GOT3 (cell line): ENCODE measurements at places on chromosomes 1 and 21.

- no peak for DNase-seq
Measured at GRCh38 chr1:32771561-32772280, 45.4 kb downstream of the YARS1 start.

DNA sequence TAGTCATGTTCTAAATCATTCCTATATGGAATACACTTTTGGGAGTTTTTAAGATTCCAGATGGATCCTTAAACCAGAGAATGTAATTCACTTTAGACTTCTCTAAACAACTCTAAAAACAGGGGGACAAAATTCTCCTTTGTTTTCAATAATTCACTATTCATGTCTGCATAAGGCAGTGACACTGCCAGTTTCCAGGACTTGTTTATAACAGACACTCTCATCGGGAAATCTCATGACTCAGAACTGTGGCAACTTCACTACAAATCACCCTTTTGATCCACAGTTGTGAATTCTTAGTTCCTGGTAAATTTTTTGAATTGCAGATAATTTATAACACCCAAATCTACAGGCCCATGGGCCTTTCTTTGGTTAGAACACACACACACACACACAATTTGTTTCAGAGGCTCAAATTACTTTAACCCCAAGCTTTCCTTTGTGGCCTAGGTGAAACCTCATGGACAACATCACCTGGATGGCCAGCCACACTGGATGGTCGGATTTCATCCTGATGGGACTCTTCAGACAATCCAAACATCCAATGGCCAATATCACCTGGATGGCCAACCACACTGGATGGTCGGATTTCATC, at the start of gene OR2T4:
Gene OR2T4 (plus strand): TSS at position 545 of the 595 bp plus-strand sequence. CDS start 0 bp downstream, at position 545.
- no peak for DNase-seq

DNA sequence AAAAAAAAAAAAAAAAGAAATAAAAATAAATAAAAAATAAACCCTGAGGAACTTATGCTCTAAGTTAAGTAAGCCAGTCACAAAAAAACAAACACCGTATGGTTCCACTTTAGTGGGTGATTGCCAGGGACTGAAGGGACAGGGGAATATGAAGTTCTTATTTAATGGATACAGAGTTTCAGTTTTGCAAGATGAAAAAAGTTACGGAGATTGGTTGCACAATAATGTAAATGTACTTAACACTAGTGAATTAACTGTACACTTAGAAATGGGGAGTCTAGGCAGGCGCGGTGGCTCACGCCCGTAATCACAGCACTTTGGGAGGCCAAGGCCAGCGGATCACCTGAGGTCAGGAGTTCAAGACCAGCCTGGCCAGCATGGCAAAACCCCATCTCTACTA, 111.4 kb downstream of the ASH1L start:
- DNase-seq, result no peak

- no peak for DNase-seq
Measured at GRCh38 chr1:32990887-32991286, 26.3 kb upstream of the RNF19B start.

- DNase-seq, result no peak
Measured at GRCh38 chr1:174079796-174080195, 57.6 kb upstream of the RC3H1 start.

DNA sequence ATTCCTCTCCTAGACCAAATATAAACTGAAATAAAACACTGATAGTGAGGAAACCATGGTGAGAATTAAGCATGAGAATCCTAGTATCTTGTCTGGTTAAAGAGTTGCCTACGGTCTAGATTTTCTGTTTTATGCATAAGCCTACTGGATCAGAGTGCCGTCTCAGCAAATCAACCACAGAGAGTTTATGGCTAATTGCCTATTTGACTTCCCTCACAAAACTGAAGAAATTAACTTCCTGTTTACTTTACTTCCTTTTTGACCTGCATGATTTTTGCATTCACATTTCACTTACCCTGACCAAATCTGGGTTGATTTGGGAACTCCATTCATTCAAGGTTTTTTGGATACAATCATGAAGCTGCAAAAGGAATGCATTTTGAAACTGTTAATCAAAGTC, 5.0 kb downstream of the GCLM start:
- no peak for DNase-seq

- DNase-seq, result no peak
Measured at GRCh38 chr1:203751051-203751450, 13.9 kb upstream of the LAX1 start.

- no peak for DNase-seq
Measured at GRCh38 chr1:3166206-3166918, 97.4 kb downstream of the PRDM16 start.

GRCh38 chr1:171468120-171468750, 17.1 kb upstream of the PRRC2C start:
- DNase-seq, result no peak

- no peak for DNase-seq
Measured at GRCh38 chr1:118132000-118132399, 53.0 kb downstream of the SPAG17 start.

- DNase-seq, result no peak
Measured at GRCh38 chr1:12769976-12770505, 3.5 kb upstream of the PRAMEF12 start.

DNA sequence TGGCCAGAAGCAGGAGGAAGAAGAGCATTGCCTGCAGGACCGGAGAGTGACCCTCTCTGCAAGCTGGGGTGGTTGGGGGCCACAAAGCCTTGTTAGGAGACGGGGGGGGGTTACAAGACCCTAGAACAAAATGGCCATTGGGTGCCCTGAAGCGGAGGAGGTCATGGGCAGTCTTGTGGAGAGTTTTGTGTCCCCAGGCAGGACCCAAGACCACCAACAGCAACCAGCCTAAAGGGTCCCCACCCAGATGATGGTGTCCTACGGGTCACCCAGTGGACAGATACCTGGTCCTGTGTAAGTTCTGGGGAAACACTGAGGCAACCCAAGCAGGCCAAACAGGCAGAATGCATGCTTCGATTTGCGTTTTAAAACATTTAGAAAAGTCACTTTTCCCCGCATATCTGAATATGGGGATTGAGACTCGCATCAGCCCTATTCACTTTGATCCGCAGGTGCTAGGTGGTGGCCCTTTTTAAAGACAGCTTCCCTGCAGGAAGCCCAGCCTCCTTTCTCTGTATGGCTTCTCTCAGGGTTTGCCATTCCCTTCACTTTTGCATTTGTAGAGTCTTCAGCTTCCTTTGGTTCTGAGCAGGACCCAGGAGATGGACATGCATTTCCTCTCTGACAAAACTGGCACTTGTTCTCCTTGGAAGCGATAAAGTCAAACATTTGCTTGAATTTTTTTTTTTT, 21.1 kb downstream of the GNG4 start:
- DNase-seq, result no peak

- no peak for DNase-seq
Measured at GRCh38 chr1:116982319-116983004, 19.1 kb upstream of the CD101 start.

- DNase-seq, result no peak
Measured at GRCh38 chr1:197732187-197732586, 43.1 kb downstream of the DENND1B start.

DNA sequence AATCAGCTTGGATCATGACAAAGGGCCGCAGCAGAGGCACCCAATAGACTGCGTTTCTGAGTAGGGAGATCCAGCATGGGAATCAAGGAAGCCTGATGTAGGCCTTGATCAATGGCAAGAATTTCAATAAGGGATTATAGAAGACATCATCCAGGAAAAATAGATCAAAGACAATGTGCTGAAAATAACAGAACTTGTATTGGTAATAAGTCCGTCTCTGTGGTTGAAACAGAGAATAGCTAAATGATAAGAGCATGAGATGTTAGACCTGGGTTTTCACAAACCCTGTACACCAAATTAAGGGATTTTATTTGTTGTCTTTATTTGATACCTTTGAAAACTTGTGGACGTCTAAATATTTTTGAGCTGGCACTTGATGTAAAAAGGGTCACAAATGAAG, 228.0 kb upstream of the SGIP1 start:
- DNase-seq, result no peak

- DNase-seq, result no peak
Measured at GRCh38 chr1:208209286-208209685, 34.9 kb downstream of the PLXNA2 start.

DNA sequence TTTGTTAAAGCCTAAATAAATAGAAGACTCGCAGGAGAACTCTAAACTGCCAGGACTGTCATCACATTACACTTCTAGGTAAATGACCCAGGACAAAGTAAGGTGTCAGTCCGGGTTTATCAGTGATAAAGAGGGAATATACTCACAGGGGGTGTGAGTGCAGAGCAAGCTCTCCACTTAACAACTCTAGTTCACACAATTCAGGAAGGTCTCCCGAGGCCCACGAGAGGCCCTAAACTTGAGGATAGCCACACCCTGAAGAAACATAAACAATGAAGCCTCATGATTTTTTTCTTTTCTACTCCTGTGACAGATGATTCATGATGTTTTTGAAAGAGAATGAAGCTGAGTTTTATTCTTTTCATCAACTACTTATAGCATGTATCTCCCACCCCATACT, 65.6 kb upstream of the EXO1 start:
- DNase-seq, result no peak

- DNase-seq, result no peak
Measured at GRCh38 chr1:14112613-14113012, 412.6 kb downstream of the PRDM2 start.

DNA sequence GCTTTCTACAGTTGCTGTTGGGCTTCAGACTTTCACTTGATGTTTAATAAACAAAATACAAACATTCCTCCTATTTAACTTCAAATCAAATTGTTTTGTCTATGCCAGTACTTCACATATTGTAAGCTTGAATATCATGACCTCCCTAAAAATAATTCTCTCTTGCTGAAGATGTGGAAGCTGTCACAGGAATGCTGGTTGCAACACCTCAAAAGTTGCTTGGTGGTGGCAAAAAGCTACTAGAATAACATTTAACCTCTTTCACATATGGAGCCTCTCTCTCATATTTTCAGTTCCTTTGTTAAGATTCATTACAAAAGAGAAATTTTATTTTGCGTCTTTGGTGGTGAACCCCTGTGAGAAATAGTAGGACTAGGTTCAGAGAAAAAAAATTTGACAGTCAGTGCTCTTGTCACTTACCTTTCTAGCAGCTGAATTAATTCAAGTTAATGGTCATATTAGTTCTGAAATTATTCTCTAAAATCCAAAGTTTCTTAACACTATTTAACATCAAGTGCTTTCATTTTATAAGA, 25.5 kb upstream of the F13B start:
- no peak for DNase-seq

- no peak for DNase-seq
Measured at GRCh38 chr1:161313554-161314200, 504 bp upstream of the SDHC start.

GRCh38 chr1:1768249-1768992, 9.8 kb downstream of the NADK start:
- no peak for DNase-seq

GRCh38 chr21:28791595-28792282, 200.9 kb downstream of the LTN1 start:
- DNase-seq, result no peak

GRCh38 chr21:38847556-38847955, 41.8 kb downstream of the ETS2 start:
- no peak for DNase-seq

DNA sequence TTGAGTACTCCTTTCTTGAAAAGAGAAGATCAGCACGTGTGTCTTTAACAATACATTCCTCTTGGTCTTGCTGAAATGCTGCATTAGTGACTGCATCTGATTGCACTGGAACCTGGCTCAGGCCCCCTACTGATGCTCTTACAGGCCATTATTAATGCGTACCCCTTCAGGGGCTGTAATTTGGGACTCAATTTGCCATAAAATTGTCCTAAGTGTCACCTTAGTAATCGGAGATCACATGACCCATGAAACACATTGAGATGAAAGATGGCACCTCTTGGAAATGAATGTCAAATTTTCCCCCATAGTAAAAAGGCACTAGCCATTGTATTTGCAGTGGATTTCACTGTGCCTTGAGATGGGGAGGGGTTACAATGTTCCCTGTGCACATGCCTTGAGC, 563.3 kb downstream of the KIF26B start:
- no peak for DNase-seq

DNA sequence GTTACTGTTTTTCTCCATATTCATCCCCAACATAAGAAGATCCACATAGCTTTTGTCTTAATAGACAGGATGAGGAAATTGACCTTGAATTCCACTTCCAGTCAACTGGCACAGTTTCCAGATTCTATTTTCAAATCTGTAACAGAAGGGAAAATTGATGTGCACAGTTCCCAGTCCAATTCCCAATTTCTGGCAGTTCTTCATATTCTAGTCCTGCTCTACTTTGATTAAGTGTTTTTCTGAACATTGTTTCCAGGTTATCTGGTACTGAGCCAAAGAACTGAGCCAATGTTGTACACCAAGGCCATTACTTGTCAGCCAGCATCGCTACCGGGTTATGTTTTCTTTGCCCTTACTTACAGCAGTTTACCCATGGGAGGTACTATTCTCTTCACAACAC, 1755.4 kb downstream of the PLA2G4A start:
- DNase-seq, result no peak

- DNase-seq, result no peak
Measured at GRCh38 chr21:40732253-40733023, 114.5 kb downstream of the DSCAM start.

DNA sequence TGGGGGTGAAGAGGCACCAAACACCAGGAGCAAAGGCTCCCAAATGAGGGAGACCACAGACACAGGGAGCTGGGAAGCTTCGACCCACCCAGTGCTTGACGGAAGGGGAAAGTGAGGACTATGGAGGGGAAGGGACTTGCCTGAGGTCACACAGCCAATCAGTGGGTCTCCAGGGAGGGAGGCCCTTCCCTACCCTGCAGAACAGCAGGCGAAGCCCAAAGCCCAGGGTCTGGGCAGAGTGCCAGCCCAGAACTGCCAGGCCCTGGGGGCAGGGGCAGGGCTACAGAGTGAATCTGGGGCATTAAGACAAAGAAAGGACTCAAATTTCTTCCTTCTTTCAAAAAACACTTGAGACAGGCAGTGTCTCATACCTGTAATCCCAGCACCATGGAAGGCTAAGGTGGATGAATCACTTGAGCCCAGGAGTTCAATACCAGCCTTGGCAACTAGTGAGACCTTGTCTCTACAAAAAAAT, 45.5 kb upstream of the ECE1 start:
- no peak for DNase-seq

DNA sequence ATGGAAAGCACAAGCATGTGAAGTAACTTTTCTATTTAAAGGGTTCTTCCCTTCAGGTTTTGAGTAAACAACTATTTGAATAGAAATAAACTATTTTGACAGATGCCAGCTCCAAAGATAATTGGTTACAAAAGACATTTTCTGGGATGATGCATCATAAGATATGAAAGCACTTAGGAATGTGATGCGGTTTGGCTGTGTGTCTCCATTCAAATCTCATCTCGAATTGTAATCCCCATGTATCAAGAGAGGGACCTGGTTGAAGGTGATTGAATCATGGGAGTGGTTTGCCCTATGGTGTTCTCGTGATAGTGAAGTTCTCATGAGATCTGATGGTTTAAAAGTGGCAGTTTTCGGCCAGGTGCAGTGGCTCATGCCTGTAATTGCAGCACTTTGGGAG, 6.4 kb downstream of the DISP1 start:
- DNase-seq, result no peak

GRCh38 chr1:206101351-206102045, 15.7 kb downstream of the AVPR1B start:
- DNase-seq, result no peak
